ENCODE measurements at places on chromosomes 2 and 18. TPM values are rescaled to one million over a fixed set of nuclear protein-coding genes. Genes with fewer than 3 reads are reported as not detected.

DNA sequence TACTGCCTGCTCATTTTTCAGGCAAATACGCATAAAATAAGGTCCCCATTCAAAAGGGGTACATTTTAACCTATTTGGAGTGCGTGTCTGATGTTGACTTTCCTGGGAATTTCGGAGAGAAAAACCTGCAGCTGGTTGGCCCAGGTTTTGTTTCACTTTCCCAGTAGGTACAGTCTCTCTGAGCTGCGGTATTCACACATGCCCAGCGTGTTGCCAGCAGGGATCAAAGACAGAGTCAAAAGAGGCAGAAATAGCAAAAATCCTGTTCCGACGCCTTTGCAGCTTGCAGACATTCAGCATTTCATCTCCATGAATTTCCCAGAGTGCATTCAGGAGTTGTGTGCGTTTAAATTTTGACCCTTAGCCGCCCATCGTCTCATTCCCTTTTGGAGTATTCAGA, 855.4 kb upstream of the CELF4 start:
- no peak for DNase-seq
- no peak overlapping the region for H3K4me3 ChIP-seq
- H3K36me3 ChIP-seq, result no peaks in the 10 kb centered on the region
- no peaks in the 10 kb centered on the region for H3K4me1 ChIP-seq

The TCF7L1 gene
- 0.18 TPM for total RNA-seq

The CIAO1 gene
- 93.9 TPM for total RNA-seq

- H3K36me3 ChIP-seq, result no peaks in the 10 kb centered on the region
- H3K4me1 ChIP-seq, result no peaks in the 10 kb centered on the region
- H3K4me3 ChIP-seq, result no peak overlapping the region
- peaks cover 7% of the 10 kb centered on the region for H3K27me3 ChIP-seq
These were observed 28.7 kb upstream of the KLF11 start for GRCh38 chr2:10014418-10015190.
